Activated T-cell treated with anti-CD3 and anti-CD28 coated beads, Interleukin-2, amount 50 U/mL, for 24 hours (primary cell): ENCODE measurements at places on chromosomes 2 and 18.
A peak's percentile ranks its signal among the peaks of the same experiment; 100 is the strongest.

DNA sequence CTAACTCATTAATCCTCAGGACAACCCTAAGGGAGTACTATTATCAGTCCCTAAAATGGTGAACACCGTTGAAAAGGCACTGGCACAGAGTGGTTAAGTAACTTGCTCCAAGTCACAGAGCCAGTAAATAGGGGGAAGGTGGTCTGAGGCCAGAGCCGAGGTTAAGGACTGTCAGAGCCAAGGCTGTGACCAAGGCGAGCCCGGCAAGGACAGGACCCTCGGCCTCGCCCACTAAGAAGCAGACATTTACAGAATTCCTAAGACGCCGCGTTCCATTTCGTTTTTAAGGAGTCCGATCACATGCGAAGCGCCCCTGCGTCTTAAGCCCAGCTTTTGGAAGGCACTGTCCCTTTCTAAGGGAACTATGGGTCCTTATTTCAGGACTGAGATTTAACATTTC lies 1.1 kb downstream of the PDIA6 start:
- DNase-seq: no peak

GRCh38 chr2:214543386-214543955 lies 132.6 kb downstream of the VWC2L start:
- no peak for DNase-seq

DNA sequence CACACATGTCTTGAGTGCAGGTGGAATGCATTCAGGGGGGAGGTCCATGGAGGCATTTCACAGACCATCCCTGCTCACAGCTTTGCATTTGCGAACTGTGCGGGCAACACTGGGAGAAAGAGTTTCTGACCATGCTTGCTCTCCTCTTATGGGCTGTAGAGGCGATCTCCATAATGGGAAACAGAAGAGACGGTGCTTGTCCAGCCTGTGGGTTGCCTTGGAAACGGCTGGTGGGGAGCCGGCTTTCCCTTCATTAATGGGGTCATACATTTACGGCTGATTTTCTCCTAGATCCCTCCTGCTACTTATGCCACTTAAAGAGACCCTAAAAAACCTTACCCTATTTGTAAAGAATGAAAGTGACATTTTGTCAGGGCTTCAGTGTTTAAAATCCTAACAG lies 147.4 kb downstream of the SOX11 start:
- DNase-seq: no peak

DNA sequence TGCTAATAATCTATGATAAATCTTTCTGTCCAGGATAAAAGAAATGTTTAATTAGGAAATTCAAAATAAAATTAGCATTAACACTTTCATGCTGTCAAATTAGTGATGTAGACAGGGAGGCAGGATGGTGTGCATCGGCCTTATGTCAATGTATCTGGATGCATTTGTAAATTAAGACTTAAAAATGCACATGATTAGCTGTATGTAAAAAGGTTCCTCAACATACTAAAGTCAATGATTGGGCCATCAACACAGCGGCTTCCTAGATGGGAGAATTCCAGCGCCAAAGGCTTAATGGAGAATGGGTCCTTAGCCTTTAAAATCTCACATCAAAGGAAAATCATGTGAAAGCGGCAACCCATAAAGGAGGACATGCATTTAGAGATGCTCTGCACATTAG lies 77.5 kb upstream of the ZEB2 start:
- DNase-seq: no peak

DNA sequence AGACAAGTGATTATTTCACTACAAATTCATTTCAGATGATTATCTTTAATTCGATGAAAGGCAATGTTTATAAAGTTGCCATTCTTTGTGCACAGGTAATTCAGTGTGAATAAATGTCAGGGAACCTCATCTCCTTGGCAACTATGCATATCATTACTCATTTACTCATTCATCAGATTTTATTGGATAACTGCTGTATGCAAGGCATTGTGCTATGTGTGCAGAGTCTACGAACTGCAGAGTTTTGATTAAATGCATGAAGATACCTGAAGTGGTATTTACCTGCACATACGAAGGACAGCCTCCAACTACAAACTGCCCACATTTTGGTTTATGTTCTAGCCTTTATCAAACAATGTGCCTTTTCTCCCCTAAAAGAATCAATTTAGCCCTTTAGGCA lies 3.5 kb downstream of the RND3 start:
- DNase-seq: no peak

DNA sequence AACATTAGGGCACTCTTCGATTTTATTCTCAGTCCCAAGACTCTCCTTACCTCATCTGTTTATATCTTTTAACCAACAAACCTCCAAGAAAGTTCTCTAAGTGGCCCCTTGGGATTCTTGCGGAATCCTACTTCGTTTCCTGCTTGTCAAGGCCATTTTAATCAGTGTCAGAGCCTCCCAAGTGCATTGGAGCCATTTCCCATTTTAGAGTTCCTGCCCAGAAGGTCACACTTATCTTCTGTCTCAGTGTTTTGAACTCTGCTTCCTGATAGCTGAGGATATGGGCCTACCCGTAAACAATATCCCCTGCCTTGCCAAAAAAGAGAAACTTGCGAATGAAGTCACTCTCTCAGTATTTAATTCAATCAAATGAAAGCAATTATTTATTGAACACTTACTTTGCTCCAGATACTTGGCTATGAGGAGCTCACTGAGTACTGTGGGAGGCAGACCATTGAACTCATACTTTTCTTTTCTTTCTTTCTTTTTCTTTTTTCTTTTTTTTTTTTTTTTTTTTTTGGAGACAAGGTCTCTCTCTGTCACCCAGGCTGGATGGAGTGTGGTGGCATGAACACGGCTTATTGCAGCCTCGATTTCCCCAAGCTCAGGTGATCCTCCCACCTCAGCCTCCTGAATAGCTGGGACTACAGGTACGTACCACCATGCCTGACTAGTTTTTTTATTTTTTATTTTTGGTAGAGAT lies 5.7 kb upstream of the NOSTRIN start:
- no peak for DNase-seq

DNA sequence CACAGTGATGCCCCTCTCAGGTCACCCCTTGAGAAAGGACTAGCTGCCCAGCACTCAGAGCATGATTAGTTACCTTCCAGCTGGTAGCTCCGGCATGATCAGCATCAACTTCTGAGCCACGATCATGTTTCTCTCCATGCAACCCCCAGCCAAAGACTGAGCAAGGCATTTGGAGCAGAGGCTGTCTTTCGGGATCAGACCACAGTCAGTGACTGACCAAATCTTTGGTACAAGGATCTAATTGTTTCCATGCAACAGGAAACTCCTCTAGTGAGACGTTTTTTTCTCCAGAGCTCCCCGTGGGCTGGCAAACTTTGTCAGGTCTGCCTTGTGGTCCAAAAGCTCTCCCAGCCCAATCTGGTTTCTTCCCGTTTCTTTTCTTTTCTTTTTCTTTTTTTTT lies 244.3 kb downstream of the METTL4 start:
- no peak for DNase-seq

DNA sequence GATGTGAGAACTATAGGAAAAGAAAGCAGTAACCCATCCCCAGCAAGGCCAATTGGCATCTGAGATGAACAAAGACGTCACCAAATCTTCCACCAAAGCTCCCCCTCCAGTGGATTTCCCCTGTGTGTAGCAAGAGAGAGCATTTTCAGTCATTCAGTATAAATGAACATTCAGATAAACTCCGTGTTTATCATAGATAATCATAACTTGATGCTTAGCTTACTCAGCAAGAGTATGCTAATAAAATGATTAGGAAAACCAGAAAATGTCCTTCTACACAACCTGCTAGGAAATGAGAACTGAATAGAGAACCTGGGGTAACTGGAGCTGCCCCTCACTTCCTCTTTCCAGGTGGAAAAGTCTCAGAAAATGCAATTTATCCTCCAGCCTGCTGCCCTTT lies 198.0 kb upstream of the CCDC150 start:
- DNase-seq: no peak

DNA sequence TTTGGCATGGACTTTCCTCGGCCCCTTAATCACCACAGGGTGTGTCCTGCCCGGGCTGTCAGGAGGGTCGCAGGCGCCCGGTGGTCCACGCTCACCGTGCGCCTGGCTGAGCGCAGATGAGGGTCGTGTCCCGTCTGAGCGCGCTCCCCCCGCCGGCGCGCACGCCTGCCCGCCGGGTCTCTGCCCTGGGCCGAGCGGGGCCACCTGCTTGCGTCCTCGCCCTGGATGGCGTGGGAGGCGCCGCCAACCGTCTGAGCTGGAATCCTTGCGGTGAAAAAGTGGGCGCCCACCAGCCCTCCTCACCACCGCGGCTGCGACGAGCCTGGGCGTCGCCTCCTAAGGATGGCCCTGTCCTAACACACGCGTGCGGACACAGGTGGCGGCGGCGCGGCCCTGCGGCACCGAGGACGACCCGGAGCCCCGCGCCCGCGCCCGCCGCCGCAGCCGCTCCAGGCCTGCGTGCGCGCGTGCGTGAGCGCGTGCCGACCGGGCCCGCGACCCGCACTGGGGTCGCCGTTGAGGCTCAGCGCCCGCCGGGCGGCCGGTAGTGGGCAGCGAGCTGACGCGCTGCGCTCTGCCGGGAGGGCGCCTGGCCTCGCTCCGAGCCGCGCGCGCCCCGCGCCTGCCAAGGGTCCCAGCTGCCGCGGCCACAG lies 126.6 kb downstream of the ARHGEF4 start:
- DNase-seq: no peak

GRCh38 chr2:42086500-42086953 lies 38.7 kb downstream of the PKDCC start:
- DNase-seq: peak; percentile 50

DNA sequence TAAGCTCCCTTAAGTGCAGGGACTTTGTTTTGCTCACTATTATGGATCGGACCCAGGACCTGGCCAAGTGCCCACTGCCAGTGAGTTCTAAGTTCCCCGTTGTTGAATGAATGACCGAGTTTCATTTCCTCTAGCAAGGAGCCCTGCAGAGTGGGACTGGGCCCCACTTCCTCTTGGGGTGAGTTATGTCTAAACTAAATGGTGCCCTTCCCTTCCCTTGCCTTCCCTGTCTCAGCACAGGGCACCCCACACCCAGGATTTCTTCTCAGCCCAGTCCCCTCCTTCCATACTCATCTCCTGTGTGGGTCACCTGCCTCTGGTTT lies 195.3 kb upstream of the HS6ST1 start:
- peak; percentile 2 for DNase-seq

GRCh38 chr2:63378589-63378988 lies 209.7 kb downstream of the WDPCP start:
- no peak for DNase-seq

- DNase-seq: peak; percentile 78
Measured at GRCh38 chr2:70141212-70141901, 49.5 kb downstream of the C2orf42 start.

DNA sequence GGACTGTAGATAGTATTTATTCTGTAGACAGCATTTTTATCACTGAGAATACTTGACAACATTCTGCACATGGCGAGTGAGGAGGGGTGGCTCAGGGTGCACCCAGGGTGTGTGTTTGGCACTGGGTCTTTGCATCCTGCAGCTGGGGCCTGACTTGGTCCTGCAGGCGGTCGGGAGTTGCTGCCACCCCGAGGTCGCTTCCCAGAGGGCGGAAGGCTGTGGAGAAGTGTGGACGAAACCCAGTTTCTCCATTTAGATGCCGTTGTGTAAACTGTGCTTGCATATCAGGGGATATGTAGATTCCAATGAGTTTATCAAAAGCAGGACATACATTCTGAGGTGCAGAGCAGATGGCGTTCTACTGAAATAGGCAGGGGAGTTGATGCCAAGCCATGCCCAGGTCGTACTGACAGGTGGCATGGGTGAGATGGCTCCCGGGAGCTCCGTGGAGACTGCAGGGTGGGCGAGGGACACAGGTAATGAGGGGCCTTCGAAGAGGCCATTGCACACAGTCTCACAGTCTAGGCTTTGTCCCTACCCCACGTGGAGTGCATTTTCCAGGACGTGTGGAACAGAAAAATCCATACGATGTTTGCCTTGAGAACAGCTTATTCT lies 74.5 kb downstream of the RTP5 start:
- no peak for DNase-seq

- DNase-seq: no peak
Measured at GRCh38 chr2:42503291-42503690, 9.5 kb upstream of the KCNG3 start.

- DNase-seq: no peak
Measured at GRCh38 chr2:175732531-175732930, 269.5 kb downstream of the LNPK start.

DNA sequence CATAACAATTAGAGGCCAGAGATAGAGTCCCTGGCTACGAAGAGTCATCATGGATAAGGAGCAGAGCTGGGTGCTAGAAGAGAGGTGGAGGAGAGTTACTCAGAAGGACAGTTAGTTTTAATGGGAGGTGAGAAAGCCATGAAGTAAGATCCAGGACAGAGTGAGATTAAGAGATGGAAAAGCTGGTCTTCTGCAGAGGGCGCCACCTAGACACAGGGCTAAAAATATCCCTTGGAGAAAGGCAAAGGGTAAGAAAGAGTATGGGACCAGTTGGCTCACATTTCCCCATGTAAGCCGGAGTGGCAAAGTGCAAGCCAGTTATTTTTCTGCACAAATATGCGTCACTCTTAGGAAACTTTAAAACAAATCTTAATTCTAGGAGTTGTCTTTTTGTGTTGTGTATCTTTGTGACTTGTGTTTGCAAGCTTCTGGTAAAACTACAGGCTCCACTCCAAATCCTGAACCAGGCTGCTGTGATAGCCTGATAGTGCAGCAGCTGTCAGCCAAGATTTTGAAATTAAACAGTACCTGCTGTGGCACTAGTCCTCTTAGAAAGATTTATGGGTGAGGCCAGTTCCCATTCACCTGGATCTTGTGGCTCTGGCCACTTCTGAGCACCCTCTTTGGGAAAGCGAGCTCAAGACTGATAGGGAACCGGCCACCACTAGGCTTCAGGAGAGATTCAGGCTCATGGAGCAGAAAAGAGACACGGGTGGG lies 204.2 kb downstream of the TPGS2 start:
- DNase-seq: no peak

GRCh38 chr2:80086831-80087230 lies 217.7 kb downstream of the LRRTM1 start:
- DNase-seq: no peak

GRCh38 chr18:58902961-58903360 lies 38.3 kb downstream of the ZNF532 start:
- no peak for DNase-seq

GRCh38 chr18:55320424-55321264 lies 267.3 kb downstream of the TCF4 start:
- no peak for DNase-seq

DNA sequence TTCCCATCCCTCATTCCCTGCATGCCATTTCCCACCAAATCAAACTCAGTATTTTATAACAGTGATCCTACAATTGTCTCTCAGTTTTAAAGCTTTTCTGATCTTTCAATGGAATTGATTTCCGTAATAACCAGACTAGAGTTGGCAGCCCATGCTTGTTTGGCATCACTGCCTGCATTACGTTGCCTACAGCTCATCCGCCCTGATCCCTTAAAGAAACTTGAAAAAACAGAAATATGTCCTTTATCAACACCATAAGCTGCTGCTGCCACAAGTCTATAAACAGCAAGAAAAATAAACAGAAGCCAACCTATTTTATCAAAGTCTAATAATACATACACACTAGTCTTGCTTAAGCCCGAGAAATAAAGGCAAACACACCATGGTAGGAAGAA lies 331.0 kb downstream of the METTL4 start:
- no peak for DNase-seq

DNA sequence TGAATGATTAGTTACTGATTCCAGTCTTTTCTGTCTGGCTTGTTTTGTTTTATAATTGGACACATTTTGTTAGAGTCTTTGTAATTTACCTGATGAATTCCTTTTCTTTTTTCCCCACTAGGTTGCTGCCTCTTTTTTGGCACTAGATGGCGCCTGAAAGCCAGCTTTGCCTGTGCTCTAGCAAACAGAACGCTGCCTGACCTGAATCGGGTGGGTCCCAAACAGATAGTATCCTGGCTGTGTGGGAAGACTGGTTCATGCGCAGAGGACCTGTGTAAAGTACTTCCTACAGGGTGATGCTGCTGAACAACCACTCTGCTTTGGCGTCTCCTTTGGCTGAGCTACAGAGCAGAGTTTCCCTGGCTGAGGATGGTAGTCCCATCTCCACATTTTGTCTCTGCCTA lies 288.2 kb downstream of the IKZF2 start:
- peak; percentile 42 for DNase-seq
